Mesothelial cell of epicardium (in vitro differentiated cells): ENCODE measurements at places on chromosomes 6 and 20. TPM values are rescaled to one million over a fixed set of nuclear protein-coding genes. Genes with fewer than 3 reads are reported as not detected.

DNA sequence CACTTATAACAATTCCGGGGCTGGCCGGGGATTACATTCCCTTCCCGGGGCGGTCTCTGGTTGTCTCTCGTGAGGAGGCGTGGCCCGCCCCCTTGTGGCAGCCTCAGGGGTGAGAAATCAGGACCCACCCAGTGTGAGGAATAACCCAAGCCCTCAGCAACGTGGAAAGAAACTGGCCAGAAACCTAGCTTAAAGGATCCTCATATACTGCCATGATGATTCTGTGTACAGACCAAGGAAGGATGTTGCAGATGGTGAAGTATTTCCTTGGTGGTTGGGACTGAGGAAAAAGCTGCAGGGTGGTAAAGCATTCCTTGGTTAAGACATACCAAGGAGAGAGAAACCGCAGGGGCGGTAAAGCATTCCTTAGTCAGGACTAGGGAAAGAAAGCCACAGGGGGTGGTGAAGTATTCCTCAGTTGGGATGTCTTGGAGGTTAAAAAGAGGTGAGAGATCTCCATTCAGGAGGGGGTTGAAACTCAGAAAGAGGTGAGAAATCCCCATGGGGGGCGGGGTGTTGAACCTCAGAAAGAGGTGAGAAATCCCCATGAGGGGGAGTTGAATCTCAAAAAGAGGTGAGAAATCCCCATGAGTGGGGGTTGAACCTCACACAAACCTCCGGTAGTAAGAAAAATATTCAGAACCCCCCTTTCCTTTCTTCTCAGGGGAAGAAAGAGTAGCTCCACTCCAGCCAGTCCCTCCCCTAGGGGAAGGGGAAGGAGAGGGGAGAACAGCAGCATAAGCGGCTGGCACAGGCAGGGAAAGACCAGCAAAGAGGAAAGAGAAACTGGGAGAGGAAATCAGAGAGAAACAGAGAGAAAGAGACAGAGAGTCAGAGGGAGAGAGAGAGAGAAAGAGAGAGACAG is 238.1 kb downstream of the RNGTT start:
- DNase-seq, result peak; percentile 50

GRCh38 chr20:47795214-47795907 is 10.1 kb upstream of the SULF2 start:
- DNase-seq, result no peak

DNA sequence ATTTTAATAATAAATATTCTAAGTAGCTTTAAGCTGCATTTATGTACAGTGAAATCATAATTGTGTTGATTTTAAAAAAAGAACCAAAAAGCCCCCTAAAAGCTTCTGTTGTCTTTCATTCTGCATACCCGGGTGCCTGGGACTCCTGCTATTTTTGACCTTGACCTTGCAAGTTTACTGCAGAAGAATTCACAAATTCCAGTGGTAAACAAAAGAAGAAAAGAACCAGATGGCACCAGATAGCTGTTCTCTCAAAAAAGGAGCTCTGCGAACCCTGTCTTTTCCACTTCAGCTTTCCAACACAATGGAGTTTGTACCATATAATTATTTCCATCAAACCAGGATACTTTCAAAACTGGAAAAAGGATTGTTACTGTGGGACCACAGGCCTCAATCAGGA is 363.3 kb downstream of the SMOC2 start:
- no peak for DNase-seq

DNA sequence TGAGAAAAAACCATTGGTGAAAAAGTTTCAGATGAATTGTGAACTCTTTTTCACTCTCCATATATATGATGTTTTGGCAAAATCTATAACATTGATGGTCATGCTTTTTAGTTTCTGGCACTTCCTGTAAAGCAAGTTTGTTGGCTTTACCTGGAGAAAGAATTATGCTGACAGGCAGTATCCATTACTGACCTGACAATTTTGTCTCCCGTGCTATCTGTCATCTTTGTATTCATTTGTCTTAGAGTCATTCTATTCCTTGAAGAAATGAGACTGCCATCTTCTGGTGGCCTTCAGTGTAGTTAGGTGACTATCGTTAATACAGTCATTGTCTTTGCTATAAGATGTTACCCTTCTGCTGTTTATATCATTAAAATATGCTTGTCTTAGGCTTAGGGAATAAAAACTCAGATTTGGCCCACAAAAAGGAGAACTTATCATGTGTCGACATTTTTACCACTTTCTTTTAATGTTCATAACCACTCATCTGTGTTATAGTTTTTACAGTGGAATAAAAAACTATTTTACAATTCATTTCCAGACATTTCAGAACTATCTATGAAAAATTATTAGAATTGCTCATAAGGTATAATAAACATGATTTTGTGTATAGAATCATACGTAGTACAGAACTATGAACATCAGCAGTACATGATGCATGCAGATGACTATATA is 707.0 kb downstream of the EPM2A start:
- DNase-seq, result no peak

GRCh38 chr6:11868392-11868791 is 89.8 kb upstream of the ADTRP start:
- DNase-seq, result no peak

GRCh38 chr6:9388596-9388995 is 953.3 kb upstream of the SLC35B3 start:
- no peak for DNase-seq

- no peak for DNase-seq
Observed at GRCh38 chr20:53865901-53866793, 204.2 kb downstream of the BCAS1 start.

DNA sequence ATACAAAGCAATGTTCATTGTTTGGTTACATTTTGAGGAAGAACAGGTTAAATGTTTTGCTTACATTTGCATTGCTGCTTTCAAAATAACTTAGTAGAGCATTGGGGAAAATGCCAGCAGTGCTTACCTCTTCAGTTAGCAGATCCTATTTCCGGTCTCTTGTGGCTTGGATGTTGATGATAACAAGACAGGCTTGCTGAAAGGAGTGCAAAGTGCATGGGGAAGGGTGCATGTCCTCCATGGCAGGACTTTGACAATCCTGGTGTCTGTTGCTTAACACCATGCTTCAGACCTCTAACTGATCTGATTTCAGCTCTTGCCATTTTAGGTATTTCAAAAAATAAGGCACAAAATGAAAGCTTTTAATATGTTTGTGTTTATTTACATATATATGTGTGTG is 21.1 kb downstream of the TPD52L1 start:
- DNase-seq, result no peak

GRCh38 chr20:57737349-57737748 is 27.5 kb upstream of the PMEPA1 start:
- DNase-seq, result no peak

DNA sequence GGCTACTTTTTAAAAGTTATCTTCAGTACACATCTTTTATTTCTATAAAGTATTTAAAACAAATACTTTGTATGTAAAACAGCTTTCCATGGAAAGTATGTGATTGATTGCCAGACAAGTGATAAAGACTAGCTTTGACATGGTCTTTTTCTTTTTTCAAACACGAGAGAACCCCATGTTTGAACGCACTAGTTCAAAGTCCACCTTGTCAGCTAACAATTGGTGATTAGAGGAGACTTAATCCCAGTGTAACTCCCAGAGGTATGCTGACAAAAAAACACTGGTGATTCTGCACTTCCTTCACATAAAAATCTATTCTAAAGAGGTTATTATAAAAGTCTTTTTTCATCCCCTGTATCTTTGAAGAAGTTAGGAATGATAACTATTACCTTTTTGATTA is 438.1 kb downstream of the GJA1 start:
- DNase-seq, result no peak

- no peak for DNase-seq
Observed at GRCh38 chr20:23841693-23842092, 15.2 kb upstream of the CST2 start.

- no peak for DNase-seq
Observed at GRCh38 chr20:34260208-34260942, 19.2 kb downstream of the ASIP start.

- DNase-seq, result no peak
Observed at GRCh38 chr6:148550569-148550968, 196.3 kb upstream of the UST start.

GRCh38 chr6:33571637-33572316 is 8.3 kb downstream of the BAK1 start:
- no peak for DNase-seq

DNA sequence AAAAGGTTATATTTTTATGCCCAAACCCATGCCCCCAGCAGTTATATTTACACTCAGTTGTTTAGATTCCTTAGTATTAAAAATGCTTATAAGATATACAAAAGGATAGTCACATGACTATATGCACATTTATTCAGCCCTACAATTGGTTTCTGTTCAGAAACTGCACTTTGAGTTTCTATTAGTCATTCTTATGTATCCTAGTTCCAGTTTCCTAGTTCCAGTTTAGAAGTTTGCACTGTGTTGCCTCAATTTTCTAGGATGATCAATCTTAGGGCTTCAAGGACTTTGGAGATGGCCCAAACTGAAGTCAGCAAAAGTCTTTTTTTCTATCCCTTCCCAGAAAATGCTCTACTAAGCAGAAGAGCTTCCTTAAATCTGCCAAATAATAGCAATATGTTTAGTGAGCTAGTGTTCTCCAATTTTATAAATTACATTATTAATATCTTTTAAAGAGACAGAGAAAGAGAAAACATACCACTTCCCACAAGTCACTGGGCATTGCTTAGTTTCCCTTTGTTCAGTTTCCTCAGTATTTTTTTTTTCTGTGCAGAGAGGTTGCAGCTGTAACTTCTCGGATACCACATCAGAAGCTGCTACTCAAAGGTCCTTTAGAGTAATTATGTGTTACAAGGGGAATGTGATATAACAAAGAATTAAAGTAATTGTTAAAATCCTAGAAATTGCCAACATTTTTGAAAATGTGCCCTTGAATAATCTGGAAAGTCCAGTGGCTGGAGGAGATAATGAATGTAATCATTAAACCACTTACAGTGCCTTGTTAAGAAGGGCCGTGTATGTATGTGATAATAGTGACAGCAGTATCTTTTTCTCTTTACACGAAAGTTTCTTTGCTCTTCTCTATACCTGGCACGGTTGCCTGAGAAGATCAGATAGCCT is 138.8 kb downstream of the KHDRBS2 start:
- no peak for DNase-seq

- DNase-seq, result no peak
Observed at GRCh38 chr6:124010574-124010973, 206.9 kb downstream of the NKAIN2 start.

DNA sequence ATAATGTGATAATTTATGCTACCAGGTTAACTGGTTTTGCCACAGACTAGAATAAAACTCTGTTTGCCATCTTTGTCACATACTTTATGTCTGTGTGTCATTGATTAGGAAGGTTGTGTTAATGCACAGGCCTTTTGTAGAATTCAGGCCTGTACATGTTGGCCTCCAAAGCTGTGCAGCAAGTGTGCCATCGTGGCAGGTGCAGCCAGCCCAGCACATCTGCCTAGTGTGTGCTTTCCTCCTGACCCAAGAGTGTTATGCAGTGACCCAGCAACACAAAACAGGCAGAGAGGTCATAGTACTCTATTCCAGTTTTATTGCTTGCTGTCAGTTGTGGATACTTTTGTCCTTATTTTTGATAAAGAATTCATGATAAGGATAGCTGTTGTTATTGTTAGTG is 3.7 kb downstream of the MAP3K4 start:
- DNase-seq, result no peak

DNA sequence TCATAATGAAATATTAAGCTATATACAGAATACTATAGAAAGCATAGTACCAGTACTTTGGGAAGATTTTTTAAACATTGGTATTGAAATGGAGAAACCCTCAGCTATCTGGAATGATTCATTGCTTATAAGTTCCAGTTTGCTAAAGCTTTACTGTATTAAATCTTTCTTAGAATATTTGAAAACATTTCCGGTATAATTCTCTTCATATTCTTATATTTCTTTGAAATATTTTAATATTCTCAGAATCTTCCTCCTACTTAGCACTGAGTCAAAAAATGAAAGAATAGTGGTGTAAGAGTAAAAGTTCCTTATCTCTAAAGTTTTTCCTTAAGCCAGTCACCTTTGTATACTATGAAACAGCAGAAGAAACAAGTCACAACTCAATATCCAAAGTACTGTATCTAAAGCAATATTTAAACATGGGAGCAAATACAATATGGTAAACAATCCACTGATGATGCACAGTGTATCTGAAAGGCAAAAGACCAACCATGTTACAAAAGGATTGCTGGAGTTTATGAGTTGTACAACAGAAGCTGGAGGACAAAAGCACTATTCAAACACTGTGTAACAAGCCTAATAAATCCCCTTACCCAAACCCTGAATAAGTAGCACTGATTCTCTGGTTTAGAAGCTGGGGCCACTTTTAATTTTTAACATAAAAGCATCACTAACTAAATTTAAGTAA is 102.1 kb downstream of the PRDM1 start:
- DNase-seq, result no peak

DNA sequence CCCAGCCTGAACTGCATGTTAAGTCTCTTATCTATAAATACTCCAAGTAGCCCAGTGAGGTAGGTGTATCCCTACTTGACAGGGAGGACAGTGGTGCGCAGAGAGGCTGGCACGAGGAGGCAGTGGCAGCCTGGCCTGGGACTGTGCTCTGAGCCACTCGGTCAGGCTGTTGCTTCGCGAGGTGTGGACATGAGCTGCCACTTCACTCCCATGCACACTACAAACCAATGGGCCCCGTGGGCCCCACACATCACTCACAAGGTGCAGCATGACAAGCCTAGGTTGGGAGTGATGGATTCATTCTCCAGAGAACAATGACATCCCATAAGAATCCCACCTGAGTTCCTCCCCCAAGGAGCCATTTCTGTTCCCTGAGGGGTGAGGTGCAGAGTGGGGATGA is 54.9 kb downstream of the TMEM242 start:
- DNase-seq, result peak; percentile 11

- DNase-seq, result no peak
Observed at GRCh38 chr6:142728910-142729481, 216.0 kb downstream of the HIVEP2 start.

DNA sequence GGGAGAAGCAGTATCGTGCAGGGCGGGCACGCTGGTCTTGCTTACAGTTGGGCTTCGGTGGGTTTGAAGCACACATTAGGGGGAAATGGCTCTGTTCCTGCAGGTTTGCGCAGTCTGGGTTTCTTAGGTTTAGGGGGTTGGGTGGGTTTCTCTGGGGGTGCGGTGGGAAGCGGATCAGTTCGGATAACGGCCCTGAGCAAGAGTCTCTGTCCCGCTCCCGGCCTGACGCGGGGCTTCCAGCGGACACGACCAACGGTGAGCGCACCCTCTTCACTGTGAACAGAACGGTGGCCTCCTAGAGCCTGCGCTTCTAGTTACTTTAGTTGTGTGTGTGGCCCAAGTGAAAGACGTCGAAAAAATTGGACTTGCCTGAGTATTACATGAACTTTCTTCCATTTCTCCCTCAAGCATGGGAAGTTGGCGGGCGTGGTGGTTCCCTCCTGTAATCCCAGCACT is 635 bp upstream of the ELOVL2 start:
- DNase-seq, result no peak

Gene RING1
- 55.8 to 59.0 TPM (median 56.0 TPM) in 3 replicates for total RNA-seq

Gene LY6G5C
- 1.5 to 2.3 TPM (median 2.3 TPM) in 3 replicates for total RNA-seq

Gene COL11A2
- 12.6 to 14.4 TPM (median 14.2 TPM) in 3 replicates for total RNA-seq

Gene TRIM15
- not detected in 3 replicates for total RNA-seq

Gene SLC52A3
- 0.25 to 0.36 TPM (median 0.29 TPM) in 3 replicates for total RNA-seq

Gene OLIG3
- total RNA-seq, result 0.27 to 0.35 TPM (median 0.34 TPM) in 3 replicates

Gene HAO1
- total RNA-seq, result not detected in 3 replicates

Gene MOCS1
- total RNA-seq, result 3.3 to 4.1 TPM (median 3.8 TPM) in 3 replicates

Gene ELOVL2
- total RNA-seq, result 1.6 to 1.8 TPM (median 1.6 TPM) in 3 replicates
